ENCODE measurements at places on chromosomes 16 and 17. TPM values are rescaled to one million over a fixed set of nuclear protein-coding genes. Genes with fewer than 3 reads are reported as not detected.

GRCh38 chr16:53061701-53062159, 6.9 kb downstream of the CHD9 start:
- H3K27ac ChIP-seq = peak overlapping the region; percentile 55
- no peaks in the 10 kb centered on the region for H3K27me3 ChIP-seq
- peak overlapping the region; percentile 55 for H3K4me3 ChIP-seq
- peaks cover 8% of the 10 kb centered on the region for H3K36me3 ChIP-seq
- H3K4me1 ChIP-seq = peaks cover 40% of the 10 kb centered on the region

The ACSM5 gene
- not detected for total RNA-seq

GRCh38 chr16:16083421-16084156, 134.2 kb downstream of the ABCC1 start:
- peaks cover 53% of the 10 kb centered on the region for H3K36me3 ChIP-seq
- no peak overlapping the region for H3K4me3 ChIP-seq
- no peaks in the 10 kb centered on the region for H3K27me3 ChIP-seq
- DNase-seq = no peak

DNA sequence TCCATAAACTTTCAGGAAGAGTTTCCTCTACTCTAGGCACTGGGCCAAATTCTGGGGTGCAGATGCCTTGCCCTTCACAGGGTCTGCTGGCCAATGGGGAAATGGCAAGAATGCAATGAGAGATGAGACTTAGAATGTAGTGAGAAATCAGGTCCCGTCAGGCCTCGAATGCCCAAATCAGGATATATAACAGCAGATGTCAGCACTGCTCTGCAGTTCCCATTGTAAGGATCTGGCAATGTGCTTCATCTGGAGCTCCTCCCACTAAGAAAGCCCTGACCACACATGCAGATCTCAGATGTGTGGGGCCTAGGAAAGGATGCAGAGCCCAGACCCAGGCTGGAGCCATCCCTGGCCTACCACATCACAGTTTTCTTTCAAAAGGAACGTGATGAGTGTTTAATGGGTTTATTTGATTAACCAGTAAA, 13.9 kb upstream of the LPCAT2 start:
- no peak overlapping the region for H3K27ac ChIP-seq
- peaks cover 12% of the 10 kb centered on the region for H3K4me1 ChIP-seq
- no peak overlapping the region for H3K4me3 ChIP-seq
- H3K36me3 ChIP-seq = no peaks in the 10 kb centered on the region
- no peak for DNase-seq

Data from activated naive CD8-positive, alpha-beta T cell treated with anti-CD3 and anti-CD28 coated beads, Interleukin-2, amount 10 ng/mL, durations not matched to agents 7 days and 5 days (primary cell).